ENCODE measurements at places on chromosomes 12 and 14.

DNA sequence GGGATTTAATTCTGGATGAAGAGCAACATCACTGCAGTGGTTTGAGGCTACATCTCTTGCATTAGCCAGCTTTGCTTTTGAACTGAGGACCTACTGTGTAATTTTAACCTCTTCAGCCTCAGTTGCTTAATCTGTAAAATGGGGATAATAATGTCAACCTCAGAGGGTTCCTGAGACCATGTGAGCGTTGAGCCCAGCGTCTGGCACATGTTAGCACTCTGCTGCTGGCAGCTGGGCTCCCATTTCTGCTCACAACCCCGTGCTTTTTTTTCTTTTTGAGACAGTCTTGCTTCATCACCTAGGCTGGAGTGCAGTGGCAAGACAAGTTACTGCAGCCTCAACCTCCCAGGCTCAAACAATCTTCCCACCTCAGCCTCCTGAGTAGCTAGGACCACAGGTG, 31.6 kb downstream of the TESC start:
- no peak for DNase-seq

- no peak for DNase-seq
Measured at GRCh38 chr12:124057691-124058090, 84.7 kb downstream of the ZNF664 start.

GRCh38 chr14:77027538-77028383, 747 bp downstream of the IRF2BPL start:
- DNase-seq, result peak; percentile 47

- DNase-seq, result no peak
Measured at GRCh38 chr14:30227876-30228275, 300.2 kb upstream of the PRKD1 start.

- DNase-seq, result peak; percentile 42
Measured at GRCh38 chr12:24839268-24839791, 109.6 kb downstream of the BCAT1 start.

DNA sequence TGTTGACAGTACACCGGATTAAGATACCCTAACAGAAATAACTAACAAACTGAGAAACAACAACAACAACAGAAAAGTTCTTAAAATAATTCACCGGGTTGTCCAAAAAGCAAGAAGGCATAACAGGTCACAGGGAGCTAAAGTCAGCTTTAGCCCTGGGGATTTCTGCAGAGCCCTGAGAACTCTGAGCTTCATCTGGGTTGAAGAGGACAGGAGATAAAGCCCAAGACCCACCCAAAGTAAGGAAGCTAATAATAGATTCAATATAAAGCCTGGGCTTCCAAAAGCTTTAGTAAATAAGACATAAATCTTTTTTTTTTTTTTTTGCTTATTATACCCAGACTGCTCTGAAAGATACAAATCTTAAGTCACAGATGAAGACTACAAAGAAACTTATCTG, 44.1 kb upstream of the MTERF2 start:
- no peak for DNase-seq

- DNase-seq, result no peak
Measured at GRCh38 chr12:19428246-19428645, 11.0 kb upstream of the AEBP2 start.

GRCh38 chr14:55951341-55952206, 166.6 kb upstream of the PELI2 start:
- DNase-seq, result no peak

- no peak for DNase-seq
Measured at GRCh38 chr14:81981307-81981675, 447.6 kb upstream of the SEL1L start.

GRCh38 chr12:81859521-81859920, 100.4 kb upstream of the PPFIA2 start:
- DNase-seq, result no peak

DNA sequence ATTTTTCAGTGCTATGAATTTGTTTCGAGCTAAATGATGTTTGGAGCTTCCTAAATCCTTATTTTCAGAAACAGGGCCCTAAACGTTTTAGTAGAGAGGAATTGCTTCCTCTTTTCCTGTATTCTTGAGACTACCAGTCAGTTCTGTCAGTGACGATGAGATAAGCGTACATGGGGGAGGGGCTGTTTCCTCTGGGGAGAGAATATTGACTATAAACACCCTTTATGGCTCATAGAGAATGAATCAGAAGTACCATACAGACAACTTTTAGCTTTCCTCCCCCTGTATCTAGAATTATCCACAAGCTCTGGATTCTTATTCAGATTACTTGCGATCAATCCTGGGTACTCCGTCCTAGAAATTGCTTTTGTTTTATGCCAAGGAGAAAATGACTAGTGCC, 5.1 kb downstream of the TBK1 start:
- DNase-seq, result no peak

GRCh38 chr12:11826574-11826973, 177.1 kb downstream of the ETV6 start:
- no peak for DNase-seq

DNA sequence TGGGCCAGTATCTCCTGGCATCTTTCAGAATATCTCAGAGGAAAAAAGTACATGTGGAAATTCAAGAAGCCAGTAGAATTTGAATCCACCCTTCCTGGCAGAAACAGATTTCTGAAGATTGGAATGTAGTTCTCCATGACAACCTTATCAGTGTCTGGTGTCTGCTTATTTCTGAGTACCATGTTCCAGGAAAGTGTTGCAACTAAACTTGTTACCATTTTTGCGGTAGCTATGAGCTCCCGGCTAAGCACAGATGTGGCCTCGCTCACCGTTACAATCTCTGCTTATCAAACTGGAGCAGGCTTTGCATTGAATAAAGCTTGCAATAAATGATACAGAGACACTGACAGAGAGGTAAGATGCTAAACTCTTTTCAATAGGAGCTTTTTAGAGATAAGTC, 13.0 kb upstream of the ITPR2 start:
- DNase-seq, result no peak

GRCh38 chr14:105495990-105496830, 5.2 kb downstream of the TEDC1 start:
- no peak for DNase-seq

DNA sequence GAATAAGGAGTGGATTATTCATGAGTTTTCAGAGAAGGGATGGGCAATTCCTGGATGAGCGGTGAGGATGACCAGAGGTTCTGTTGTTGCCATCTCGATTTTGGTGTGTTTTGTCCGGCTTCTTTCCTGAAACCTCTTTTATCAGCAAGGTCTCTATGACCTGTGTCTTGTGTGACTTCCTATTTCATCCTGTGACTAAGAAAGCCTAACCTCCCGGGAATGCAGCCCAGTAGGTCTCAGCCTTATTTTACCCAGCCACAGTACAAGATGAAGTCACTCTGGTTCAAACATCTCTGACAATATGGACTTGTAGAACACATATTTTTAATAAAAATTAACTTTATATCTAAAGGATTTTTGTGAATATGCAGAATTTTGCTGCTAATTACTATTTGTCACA, 716.4 kb downstream of the FSCB start:
- DNase-seq, result no peak

- no peak for DNase-seq
Measured at GRCh38 chr12:29398495-29398894, 17.5 kb upstream of the ERGIC2 start.

- DNase-seq, result no peak
Measured at GRCh38 chr12:46723629-46724419, 102.0 kb downstream of the SLC38A4 start.

DNA sequence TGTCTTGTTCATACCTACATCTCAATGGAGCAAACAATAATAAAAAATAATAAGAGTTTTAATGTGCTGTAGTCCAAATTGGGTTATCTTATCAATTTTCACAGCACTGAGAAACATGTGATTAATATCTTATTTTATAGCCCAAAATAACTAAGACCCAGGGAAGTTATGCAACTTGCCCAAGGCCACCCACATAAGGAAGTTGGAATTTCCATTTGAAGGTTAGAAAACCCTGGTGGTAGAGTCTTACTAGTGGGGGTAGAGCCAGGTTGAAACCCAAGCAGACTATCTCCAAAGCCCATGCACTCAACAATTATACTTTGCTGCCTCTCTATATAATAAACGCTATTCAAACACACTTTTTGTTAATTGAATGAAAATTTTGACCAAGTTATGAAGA, 270.0 kb upstream of the CAND1 start:
- DNase-seq, result no peak

DNA sequence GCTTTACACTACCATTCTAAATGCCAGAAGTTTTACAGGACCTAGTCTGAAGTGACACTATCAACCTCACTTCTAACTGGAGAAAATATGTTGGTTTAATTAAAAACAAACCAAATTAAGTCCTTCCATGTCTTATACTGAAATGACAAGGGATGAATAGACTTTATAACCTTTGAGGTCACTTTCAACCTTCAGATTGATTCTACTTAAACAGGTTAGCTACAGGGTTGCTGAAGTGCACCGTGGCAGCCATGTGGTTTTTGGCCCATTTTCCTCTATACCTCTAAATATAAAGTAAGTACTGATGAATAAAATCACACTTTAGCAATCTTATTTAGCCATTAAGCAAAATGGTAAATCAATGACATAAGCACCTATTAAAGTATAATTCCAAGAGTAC, 3.9 kb downstream of the SLC38A2 start:
- DNase-seq, result no peak

DNA sequence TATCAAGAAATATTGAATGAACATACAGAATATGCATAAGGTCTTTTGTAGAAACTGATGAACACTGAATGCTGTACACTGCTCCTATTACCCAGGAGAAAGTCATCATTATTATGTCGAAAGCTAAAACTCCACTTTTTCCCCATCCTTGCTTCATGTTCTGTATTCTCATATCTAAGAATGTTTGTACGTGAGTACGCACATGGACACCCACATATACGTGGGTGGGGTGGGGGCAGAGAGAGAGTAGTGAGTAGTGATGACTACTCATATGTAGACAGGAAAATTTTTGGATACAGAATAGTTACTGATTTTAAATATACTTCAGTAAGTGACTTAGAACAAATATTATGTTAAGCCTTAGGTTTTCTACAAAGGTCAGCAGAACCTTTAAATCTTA, 75.1 kb downstream of the FERMT2 start:
- DNase-seq, result no peak

DNA sequence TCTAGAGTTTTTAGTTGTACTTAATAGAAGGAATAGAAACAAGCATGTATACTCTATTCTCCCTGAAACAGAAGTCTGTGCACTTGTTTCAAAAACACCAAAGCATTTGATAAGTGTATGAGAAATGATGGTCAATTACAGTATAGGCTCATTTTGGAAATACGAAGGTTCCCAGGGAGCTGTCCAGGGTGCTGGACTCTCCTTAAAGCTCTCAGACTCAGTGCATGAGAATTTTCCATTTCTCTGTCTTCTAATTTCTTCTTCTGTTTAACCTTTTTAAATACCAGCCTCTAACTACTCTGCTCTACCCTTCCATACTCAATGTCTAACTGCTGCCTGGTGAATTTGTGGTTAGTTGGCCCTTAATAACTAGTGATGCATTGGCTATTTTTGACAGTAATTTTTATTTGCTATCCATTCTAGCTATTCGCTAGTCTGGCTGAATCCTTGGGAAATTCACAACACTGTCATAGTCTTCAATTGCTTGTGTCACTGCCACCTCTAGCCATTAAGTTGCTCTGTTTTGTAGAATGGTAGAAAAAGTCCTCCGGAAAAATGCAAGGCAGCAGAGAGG, 229.2 kb downstream of the NRXN3 start:
- DNase-seq, result no peak

DNA sequence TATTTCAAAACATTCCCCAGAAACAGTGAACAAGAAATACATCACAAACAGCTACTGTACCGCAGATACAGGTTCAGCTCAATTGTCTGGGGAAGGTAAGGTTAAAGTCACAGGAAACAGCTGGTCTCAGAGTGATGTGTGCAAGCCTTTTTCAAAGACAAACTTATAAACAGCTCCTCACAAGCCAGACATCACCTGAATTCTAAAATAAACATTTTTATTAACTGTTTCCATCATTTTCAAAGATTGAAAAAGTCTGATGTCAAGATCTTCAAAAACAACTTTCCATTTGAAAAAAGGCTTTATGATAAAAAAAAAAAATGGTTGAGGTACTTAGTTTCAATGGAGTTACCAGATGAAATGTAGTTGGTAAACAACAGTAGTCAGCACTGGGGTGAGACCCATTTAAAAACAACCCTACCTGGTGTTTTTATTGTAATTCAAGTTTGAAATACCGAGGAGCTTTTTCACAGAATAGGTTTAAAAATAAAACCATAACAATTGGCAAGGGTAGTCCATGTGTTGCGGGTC, 4.0 kb downstream of the BTG1 start:
- DNase-seq, result no peak

- DNase-seq, result no peak
Measured at GRCh38 chr14:105866841-105867321, 340.5 kb downstream of the TMEM121 start.

DNA sequence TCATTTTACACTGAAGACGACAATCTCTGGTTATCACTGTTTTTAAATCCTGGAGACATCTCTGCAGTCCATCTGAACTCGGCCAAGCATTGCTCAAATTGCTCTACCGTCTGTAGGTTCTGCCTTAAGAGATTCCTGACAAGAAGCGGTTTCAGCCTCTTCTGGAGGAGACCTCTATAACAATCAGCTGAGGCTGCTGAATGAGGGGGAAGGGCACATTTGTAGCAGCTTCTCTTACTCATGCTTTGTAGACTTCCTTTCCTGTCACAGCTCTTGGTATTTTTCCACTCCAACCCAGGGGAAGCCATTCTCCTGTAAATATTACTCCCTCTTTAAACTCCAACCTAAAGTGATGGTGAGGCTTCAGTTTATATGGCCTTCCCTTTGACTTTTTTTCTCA, 3.0 kb downstream of the ARG2 start:
- no peak for DNase-seq

GRCh38 chr14:62451221-62451620, 594.0 kb downstream of the KCNH5 start:
- no peak for DNase-seq

- DNase-seq, result no peak
Measured at GRCh38 chr12:129202109-129202814, 349.0 kb downstream of the GLT1D1 start.

GRCh38 chr12:118259079-118259478, 113.6 kb downstream of the TAOK3 start:
- DNase-seq, result no peak
